ENCODE measurements at places on chromosomes 3 and 15.

DNA sequence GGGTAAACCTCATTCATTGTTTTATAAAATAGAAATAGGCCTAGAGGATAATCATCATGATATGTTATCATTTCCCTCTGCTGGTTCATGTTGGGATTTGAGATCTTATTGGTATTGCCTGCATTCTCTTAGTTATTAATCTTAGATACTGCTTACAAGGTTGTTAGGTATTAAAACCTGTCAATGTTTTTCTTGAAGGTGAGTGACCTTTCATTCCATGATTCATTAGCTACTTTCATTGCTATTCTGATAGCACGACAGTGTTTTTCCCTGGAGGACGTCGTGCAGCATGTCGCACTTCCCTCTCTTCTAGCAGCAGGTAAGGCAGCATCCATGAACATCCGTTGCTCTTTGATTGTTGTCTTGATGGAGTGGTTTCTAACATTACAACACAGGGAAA is 17.1 kb downstream of the P2RY12 start:
- DNase-seq = no peak

GRCh38 chr3:112009670-112010069 is 10.9 kb downstream of the TAGLN3 start:
- DNase-seq = no peak

DNA sequence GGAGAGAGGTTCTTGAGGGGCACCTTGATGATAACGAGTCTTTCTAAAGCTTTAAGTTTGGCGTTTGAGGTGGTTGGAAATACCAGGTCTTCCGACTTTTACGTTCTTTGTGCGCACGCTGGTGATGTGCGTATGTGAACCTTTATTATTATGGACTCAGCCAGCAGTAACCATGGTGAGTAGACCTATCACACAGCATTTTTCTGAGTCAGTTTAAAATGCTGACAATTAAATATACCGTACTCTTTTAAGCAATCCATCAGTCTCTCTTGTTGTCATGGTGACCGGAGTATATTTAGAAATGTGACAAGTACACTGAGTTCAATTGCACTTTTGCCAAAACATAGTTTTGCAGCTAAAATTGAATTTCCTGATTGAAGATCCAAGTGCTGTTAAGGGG is 172.2 kb downstream of the LPP start:
- no peak for DNase-seq

GRCh38 chr3:18288243-18288642 is 136.9 kb downstream of the SATB1 start:
- no peak for DNase-seq

GRCh38 chr3:160038862-160039562 is 50.4 kb downstream of the IL12A start:
- no peak for DNase-seq

- no peak for DNase-seq
Measured at GRCh38 chr3:15038306-15038705, 26.8 kb downstream of the MRPS25 start.

- DNase-seq = peak; percentile 86
Measured at GRCh38 chr3:183185696-183186095, 23.2 kb upstream of the LAMP3 start.

GRCh38 chr15:99706557-99707303 is 26.5 kb downstream of the LYSMD4 start:
- no peak for DNase-seq

DNA sequence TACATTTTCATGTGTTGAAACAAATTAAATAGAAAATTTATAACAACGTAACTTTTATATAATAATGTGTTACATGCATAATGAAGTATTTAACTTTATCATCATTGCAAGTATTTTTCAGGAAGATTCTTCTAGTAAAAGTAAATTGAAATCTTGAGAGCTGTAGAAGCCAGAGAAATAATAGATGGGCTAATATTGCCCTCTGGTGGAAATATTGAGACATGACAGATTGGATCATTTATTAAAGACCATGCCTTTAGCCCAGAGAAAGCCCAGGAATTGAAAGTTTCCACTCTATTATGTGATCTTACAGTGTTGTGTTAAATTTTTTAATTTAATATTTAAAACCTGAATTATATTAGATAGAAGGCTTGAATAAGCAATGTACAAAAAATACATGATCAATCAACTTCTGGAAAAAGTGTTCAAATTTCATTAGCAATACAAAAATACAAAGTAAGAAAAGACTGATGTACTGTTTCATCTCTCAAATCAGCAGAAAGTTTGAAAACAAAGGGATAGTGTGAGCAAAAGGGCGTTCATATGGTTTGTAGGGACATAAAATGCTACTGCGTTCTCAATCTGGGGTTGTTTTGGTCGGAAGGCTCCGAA is 52.7 kb upstream of the SPTSSB start:
- DNase-seq = peak; percentile 45

DNA sequence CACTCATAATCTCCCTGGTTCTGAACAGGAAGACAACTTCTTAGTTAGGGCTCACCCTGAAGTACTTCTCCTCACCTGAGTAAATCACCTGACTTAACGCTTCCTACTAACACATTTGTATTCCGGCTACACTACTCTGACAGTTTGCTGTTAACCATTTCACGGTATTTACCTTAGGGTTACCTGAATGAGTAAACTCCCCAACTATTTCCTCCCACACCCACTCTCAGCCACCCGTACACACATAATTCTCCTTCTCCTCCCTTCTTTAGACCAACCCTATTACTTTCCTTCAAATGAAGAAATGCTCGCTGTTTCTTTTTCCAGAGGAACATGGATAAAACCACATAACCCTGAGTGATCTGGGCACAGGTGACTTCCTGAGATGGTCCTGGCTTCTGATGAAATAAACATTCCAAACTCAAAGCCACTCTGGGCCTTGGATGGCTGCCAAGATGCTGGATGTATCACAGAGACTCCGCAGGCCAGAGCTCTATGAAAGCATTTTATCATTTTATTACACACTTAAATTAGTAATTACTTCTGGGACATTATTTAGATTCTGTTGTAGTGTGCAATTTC is 183.6 kb upstream of the ATP11B start:
- no peak for DNase-seq

DNA sequence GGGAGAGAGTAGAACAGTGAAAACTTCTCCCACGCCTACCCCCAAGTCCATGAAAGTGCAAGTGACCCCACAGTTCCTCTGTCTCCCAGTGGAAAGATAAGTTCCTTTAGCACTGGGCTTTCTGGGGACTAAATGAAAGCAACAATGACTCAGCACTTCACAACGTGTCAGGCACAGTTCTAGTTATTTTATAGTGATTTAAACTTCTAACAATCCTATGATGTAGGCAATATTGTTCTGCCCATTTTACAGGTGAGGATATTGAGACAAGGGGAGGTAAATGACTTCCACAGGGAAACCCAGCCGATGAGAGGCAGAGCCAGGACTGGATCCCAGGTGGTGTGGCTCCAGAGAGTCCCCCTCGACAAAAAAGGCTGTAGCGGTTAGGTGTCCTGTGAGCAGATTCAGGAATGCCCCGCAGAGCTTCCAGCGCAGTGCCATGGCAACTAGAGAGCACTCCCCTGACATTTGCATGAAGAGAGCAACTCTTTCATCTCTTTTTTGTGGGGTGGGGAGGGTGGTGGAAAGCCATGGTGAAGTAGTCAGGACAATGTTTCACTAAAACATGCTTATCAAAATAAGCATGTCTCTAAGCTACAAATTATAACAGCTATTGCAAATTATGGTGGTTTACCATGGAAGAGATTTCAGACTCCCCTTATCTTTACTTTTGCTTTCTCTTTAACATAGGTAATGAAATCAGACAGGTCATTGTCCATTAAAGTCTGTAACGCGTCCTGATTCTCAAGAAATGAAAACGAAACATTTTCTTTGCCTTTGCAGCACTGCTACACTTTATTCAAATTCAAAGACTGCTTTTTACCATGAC is 62.1 kb downstream of the NR2F2 start:
- no peak for DNase-seq

DNA sequence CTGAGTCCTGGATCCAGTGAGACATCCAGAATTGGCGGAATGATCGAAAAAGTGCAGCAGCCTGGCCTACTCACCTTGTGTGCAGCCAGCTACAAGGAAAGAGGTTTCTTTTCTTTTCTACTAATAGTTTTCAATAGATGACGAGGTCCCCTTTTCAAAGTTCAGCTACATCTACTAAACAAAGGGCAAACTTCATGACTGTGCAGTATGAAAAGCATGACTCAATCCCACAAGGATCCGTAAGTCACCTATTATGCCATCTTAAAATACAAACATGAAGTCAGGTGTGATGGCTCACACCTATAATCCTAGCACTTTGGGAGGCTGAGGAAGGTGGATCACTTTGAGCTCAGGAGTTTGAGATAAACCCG is 16.7 kb downstream of the MIX23 start:
- no peak for DNase-seq

DNA sequence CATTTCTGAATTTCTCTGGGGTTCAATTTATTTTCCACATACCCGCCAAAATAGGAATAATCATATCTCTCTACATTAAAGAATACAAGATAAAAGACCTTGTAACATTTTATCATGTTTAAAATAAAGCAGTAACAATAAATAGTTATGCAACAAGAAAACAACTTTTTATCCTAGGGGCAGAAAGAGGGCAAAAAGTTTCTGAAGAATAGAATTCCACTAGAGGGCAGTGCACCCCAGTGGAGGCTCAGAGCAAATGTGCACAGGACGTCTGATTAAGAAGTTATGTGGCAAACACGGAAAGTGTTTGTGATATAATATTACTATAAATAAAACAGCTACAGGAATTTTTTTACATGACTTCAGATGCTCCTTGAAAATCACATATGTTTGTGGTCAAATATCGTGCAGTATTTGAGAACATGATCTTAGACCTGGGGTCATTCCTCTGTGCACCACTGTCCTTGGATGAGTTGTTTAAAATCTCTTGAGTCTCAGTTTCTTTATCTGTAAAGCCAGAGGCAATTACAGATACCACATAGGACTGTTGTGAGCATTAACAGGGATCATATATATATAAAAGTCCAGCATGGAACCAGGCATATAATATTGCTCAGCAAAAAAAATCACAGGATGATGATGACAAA is 13.2 kb upstream of the PIK3R4 start:
- peak; percentile 53 for DNase-seq

- DNase-seq = no peak
Measured at GRCh38 chr15:78671626-78672211, 30.7 kb upstream of the CHRNB4 start.

- no peak for DNase-seq
Measured at GRCh38 chr3:193730511-193730910, 137.5 kb downstream of the OPA1 start.

- no peak for DNase-seq
Measured at GRCh38 chr3:94360987-94361386, 298.1 kb downstream of the NSUN3 start.

DNA sequence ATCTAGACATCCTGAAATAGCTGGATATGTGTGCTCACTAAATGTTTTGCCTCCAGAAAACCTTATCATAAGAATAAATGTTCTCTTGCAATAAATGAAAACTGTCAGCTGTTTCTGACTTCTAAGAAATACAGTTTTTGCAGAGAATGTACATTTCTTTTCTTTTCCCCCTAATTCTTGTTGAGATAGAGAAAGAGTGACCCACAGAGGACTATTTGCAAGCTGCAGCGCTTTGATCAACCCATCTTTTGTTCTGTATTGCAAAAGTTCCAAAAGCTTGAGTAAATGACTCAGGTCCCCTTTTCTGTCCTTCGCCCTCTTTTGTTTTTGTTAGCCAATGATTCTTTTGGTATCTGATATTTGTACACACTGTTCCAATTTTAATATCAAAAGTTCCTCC is 141.9 kb downstream of the BBX start:
- no peak for DNase-seq

- no peak for DNase-seq
Measured at GRCh38 chr3:55546866-55547669, 60.0 kb upstream of the WNT5A start.

DNA sequence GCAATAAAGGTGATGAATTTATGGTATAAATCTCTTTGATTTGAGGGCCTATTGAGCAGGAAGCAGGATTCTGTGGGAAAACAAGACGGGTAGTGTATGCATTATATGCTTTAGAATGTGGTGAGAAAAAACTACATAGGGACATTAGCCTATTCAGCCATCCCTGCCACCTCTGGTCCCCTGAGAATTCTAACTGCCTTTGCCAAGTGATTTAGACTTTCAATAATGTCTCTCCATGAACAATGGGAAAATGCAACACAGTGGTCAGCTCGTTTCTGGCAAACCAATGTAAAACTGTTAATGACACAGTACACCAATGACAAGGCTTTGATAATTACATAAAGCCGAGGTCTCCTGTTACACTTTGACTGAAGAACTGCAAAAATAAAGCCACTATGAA is 314.7 kb upstream of the CNTN4 start:
- DNase-seq = no peak

GRCh38 chr3:31960793-31961431 is 20.1 kb downstream of the OSBPL10 start:
- peak; percentile 76 for DNase-seq

- peak; percentile 98 for DNase-seq
Measured at GRCh38 chr15:73897441-73898261, 24.3 kb downstream of the TBC1D21 start.

DNA sequence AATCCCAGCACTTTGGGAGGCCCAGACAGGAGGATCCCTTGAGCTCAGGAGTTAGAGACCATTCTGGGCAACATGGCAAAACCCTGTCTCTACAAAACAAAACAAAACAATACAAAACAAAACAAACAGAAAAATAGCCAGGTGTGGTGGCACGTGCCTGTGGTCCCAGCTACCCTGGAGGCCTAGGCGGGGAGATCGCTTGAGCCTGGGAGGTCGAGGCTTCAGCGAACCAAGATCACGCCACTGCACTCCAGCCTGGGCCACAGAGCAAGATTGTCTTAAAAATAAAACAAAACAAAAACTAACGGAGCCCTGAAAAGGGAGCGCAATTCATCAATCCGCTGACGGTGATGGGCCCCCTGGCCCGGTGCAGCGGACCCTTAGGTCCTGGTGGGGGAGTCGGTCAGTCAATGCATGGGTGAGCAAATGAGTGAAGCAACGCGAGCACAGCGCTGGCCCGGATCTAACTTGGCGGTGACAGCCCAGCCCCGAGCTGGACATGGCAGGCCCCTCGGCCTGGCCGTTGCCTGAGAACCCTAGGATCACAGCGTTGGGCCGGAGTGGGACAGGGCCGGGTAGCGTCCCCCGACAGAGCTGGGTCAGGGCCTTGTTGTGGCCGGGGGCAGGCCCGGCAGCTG is 52.4 kb upstream of the BLM start:
- DNase-seq = peak; percentile 40

- DNase-seq = no peak
Measured at GRCh38 chr15:97114900-97115760, 784.6 kb downstream of the NR2F2 start.
